ENCODE measurements at places on chromosomes 6 and 20.
A peak's percentile ranks its signal among the peaks of the same experiment; 100 is the strongest.

- H3K4me3 ChIP-seq = no peak overlapping the region
- no peak for DNase-seq
- H3K27me3 ChIP-seq = no peaks in the 10 kb centered on the region
Observed at GRCh38 chr20:46349035-46349741, 40.9 kb upstream of the CDH22 start.

- H3K27me3 ChIP-seq = no peaks in the 10 kb centered on the region
- H3K27ac ChIP-seq = no peak overlapping the region
- no peak overlapping the region for H3K4me3 ChIP-seq
- DNase-seq = no peak
- no peaks in the 10 kb centered on the region for H3K4me1 ChIP-seq
- no peaks in the 10 kb centered on the region for H3K36me3 ChIP-seq
Observed at GRCh38 chr20:42134265-42135098, 516.3 kb upstream of the CHD6 start.

DNA sequence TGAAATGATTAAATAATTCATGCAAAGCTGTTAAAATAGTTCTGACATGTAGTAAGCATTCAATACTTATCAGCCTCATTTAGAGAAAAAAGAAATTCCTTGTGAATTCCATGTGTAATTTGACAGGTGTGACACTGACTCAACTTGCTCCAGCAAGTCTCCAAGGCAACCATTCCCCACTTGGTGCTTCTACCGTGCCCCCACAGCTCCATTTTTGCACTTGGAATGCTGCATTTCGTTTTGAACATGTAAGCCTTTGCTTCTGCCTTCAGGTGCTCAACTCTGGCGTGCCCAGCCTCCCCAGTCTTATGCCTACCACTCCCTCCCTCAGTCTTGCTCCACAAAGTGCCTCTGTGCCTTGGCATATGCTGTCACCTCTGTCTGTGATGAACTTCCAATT lies 760.6 kb upstream of the CHD6 start:
- no peak overlapping the region for H3K4me3 ChIP-seq
- no peaks in the 10 kb centered on the region for H3K27me3 ChIP-seq

GRCh38 chr6:99151634-99152346 lies 197.7 kb downstream of the FAXC start:
- no peaks in the 10 kb centered on the region for H3K4me1 ChIP-seq
- no peaks in the 10 kb centered on the region for H3K27me3 ChIP-seq
- DNase-seq = no peak

- DNase-seq = no peak
- peaks cover 4% of the 10 kb centered on the region for H3K4me1 ChIP-seq
- H3K27ac ChIP-seq = no peak overlapping the region
- no peaks in the 10 kb centered on the region for H3K36me3 ChIP-seq
- H3K4me3 ChIP-seq = no peak overlapping the region
- H3K27me3 ChIP-seq = no peaks in the 10 kb centered on the region
Observed at GRCh38 chr6:169908403-169908933, 157.0 kb downstream of the ERMARD start.

DNA sequence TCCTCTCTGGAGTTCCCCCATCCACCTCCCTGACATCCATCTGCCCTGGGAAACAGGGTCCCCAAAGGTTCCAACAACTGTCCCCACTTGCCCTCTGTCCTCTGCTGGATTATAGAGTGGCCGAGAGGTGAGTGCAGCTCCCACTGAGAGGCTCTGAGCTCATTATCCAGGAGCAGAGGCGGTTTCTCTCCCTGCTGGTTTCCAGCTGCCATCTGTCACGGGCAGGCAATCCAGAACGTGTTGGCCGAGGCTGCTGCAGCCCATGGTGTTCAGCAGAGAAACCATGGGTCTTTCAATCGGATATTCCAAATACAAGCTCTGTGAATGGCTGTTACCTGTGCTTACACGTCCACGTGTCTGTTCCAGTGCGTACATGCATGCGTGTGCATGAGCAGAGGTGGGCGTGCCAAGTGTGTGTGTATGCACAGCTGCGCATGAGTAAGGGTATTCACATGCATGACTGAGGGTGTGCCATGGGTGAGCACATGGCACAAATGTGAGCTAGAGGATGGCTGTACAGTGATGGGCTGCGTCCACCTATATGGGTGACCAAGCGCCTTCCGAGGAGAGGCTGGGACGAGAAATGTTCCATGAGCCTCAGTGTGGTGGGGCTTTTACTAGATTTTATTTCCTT lies 183.7 kb upstream of the PMEPA1 start:
- DNase-seq = no peak
- H3K27ac ChIP-seq = no peak overlapping the region
- no peaks in the 10 kb centered on the region for H3K27me3 ChIP-seq

DNA sequence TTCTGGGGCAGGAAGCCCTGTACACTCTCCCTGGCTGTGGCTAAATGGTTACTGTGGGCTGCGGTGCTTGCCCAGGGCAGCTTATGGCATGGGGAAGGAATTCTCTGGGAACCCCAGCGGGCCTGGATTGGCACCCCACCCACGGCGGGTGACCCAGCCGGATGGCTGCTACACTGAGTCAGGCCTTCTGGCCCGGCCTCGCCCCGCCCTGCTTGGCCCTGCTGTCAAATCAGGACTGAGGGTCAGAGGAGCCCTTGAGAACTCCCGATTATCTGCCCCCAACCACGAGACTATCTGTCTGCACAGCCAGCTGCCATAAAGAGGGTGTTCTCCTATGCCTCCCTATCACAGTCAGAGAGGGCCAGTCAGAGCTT lies 7.3 kb upstream of the ITPR3 start:
- DNase-seq = no peak
- no peak overlapping the region for H3K4me3 ChIP-seq
- H3K36me3 ChIP-seq = no peaks in the 10 kb centered on the region
- peak overlapping the region; percentile 27 for H3K27ac ChIP-seq
- peaks cover 36% of the 10 kb centered on the region for H3K4me1 ChIP-seq

- H3K4me3 ChIP-seq = no peak overlapping the region
- peaks cover 7% of the 10 kb centered on the region for H3K4me1 ChIP-seq
- no peak overlapping the region for H3K27ac ChIP-seq
- H3K27me3 ChIP-seq = no peaks in the 10 kb centered on the region
- no peak for DNase-seq
Observed at GRCh38 chr6:11008821-11009220, 35.3 kb downstream of the ELOVL2 start.

DNA sequence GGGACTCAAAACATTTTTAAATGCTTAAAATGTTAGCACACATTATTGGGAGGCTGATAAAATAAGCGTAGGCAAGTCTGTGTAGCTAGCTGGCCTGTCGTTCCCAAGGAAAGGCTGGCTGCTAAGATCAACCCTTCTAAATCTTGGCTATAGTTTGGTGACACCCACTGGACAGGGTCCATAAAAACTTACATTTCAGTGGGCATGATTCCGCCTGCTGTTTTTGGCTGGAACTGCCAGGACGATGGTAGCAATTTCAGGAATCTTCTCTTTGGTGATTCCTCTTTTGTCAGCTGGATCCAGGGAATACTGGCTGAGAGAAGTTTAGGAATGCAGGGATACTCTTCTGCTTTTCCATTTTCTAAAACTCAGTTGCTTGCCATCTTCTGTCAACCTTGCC lies 162.2 kb downstream of the NKAIN2 start:
- no peaks in the 10 kb centered on the region for H3K27me3 ChIP-seq
- H3K4me1 ChIP-seq = no peaks in the 10 kb centered on the region
- no peaks in the 10 kb centered on the region for H3K36me3 ChIP-seq
- H3K4me3 ChIP-seq = no peak overlapping the region

DNA sequence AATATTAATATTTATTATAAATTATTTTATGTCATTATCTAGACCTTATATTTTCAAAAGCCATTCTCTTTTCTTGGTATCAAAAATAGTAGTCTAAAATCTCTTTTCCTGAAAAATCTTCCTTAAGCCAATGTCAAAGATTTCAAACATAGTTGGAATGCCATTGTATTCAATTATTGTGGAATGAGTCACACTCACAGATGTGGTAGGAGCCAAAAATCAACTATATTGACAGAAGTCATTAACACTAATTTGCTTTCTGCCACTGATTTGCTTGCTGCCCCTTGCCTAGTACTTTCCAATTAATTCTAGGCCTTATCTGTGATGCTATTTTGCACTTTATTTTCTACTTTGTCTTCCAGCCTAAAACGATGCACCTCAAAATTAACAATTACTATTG lies 1326.3 kb upstream of the GJE1 start:
- H3K27me3 ChIP-seq = no peaks in the 10 kb centered on the region
- no peak overlapping the region for H3K4me3 ChIP-seq
- H3K4me1 ChIP-seq = no peaks in the 10 kb centered on the region
- H3K27ac ChIP-seq = no peak overlapping the region
- H3K36me3 ChIP-seq = no peaks in the 10 kb centered on the region

GRCh38 chr20:50220093-50220893 lies 29.7 kb downstream of the CEBPB start:
- H3K27me3 ChIP-seq = no peaks in the 10 kb centered on the region
- no peak for DNase-seq
- H3K36me3 ChIP-seq = no peaks in the 10 kb centered on the region
- peak overlapping the region; percentile 39 for H3K27ac ChIP-seq

DNA sequence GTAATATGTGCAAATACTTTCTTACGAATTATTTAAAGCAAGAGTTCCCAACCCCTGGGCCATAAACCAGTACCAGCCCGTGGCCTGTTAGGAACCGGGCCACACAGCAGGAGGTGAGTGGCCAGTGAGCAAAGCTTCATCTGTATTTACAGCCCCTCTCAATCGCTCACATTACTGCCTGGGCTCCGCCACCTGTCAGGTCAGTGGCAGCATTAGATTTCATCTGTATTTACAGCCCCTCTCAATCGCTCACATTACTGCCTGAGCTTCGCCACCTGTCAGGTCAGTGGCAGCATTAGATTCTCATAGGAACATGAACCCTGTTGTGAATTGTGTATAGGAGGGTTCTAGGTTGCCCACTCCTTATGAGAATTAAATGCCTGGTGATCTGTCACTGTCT lies 142.0 kb downstream of the RNASET2 start:
- DNase-seq = no peak
- H3K4me3 ChIP-seq = no peak overlapping the region
- H3K36me3 ChIP-seq = no peaks in the 10 kb centered on the region
- H3K4me1 ChIP-seq = no peaks in the 10 kb centered on the region

GRCh38 chr6:131828951-131829350 lies 21.1 kb downstream of the ENPP1 start:
- H3K36me3 ChIP-seq = no peaks in the 10 kb centered on the region
- H3K4me1 ChIP-seq = peaks cover 40% of the 10 kb centered on the region
- H3K4me3 ChIP-seq = no peak overlapping the region
- H3K27me3 ChIP-seq = no peaks in the 10 kb centered on the region
- H3K27ac ChIP-seq = peak overlapping the region; percentile 66

- H3K27ac ChIP-seq = no peak overlapping the region
- H3K4me1 ChIP-seq = no peaks in the 10 kb centered on the region
- H3K27me3 ChIP-seq = no peaks in the 10 kb centered on the region
- H3K36me3 ChIP-seq = no peaks in the 10 kb centered on the region
- no peak for DNase-seq
Observed at GRCh38 chr20:10209091-10209490, 9.5 kb upstream of the SNAP25 start.

GRCh38 chr6:119161438-119161837 lies 83.0 kb upstream of the FAM184A start:
- H3K4me3 ChIP-seq = no peak overlapping the region
- no peaks in the 10 kb centered on the region for H3K27me3 ChIP-seq
- peaks cover 26% of the 10 kb centered on the region for H3K4me1 ChIP-seq
- H3K27ac ChIP-seq = no peak overlapping the region
- no peaks in the 10 kb centered on the region for H3K36me3 ChIP-seq
- DNase-seq = no peak

All from vagina (tissue), 2 donors.